ENCODE measurements at places on chromosomes 6 and 20. TPM values are rescaled to one million over a fixed set of nuclear protein-coding genes. Genes with fewer than 3 reads are reported as not detected.

DNA sequence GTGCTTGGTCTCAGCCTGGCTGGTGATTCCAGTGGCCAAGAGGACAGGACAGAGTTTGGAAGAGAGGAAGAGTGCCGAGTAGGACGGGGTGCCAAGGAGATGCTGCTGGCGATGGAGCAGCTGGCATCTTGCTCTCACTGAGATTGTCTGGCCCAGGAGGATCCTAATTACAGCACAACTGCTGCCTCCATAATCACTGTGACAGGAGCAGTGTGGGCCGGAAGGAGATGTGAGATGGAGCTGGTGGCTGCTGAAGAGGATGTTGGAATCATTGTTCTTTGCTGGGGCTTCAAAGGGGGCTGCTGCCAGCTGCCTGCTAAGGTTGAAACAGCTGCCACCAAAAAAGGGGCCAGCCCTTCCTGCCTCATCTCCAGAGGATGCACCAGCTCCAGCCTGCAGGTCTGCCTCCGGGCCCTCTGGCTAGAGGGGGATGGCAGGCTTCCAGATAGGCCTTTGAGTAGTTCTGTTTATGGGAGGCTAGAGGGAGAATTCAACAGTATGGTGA is 214.4 kb downstream of the RNF144B start:
- H3K36me3 ChIP-seq = no peaks in the 10 kb centered on the region
- no peaks in the 10 kb centered on the region for H3K4me1 ChIP-seq
- no peak overlapping the region for H3K27ac ChIP-seq
- H3K27me3 ChIP-seq = 0 out of 2 replicates have a peak, but pooled peaks cover 2% of the 10 kb centered on the region
- DNase-seq = no peak

DNA sequence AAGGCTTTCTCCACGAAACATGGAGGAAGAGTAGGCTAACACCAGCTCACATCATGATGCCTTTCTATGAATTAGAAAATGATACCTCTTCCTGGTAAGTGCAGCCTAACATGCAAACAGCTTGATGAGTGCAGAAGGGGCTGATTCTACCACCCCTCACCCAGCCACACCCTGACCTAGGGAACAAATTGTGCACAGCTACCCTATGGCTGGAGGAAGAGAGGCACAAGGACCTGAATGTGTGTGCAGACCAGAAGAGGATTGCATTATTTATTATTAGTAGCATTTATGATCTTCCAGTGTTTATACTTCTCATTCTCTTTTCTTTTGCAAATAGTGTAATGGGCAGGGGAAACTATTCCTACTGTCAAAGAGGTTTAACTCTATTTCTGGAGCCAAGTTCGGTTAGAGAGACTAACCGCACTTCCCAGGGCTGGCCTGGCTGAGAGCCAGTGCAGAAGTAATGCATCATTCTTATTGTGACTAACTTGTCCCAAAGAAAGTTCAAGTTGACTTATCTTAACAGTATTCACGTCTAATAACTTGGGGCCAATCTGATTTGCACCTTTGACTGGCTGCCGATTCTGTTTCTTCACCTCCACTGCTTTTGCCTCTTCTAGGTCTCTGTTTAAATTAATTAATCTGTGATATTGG is 237.5 kb downstream of the CD83 start:
- DNase-seq = no peak
- no peak overlapping the region for H3K4me3 ChIP-seq
- no peaks in the 10 kb centered on the region for H3K4me1 ChIP-seq
- no peak overlapping the region for H3K27ac ChIP-seq
- no peaks in the 10 kb centered on the region for H3K36me3 ChIP-seq

GRCh38 chr6:83153883-83154521 is 39.1 kb downstream of the PGM3 start:
- no peak overlapping the region for H3K4me3 ChIP-seq
- DNase-seq = no peak
- no peak overlapping the region for H3K27ac ChIP-seq
- no peaks in the 10 kb centered on the region for H3K4me1 ChIP-seq

- H3K36me3 ChIP-seq = no peaks in the 10 kb centered on the region
- no peak for DNase-seq
- no peak overlapping the region for H3K27ac ChIP-seq
- H3K4me1 ChIP-seq = no peaks in the 10 kb centered on the region
- peaks cover 12% of the 10 kb centered on the region for H3K27me3 ChIP-seq
Measured at GRCh38 chr6:250676-251075, 41.6 kb upstream of the DUSP22 start.

DNA sequence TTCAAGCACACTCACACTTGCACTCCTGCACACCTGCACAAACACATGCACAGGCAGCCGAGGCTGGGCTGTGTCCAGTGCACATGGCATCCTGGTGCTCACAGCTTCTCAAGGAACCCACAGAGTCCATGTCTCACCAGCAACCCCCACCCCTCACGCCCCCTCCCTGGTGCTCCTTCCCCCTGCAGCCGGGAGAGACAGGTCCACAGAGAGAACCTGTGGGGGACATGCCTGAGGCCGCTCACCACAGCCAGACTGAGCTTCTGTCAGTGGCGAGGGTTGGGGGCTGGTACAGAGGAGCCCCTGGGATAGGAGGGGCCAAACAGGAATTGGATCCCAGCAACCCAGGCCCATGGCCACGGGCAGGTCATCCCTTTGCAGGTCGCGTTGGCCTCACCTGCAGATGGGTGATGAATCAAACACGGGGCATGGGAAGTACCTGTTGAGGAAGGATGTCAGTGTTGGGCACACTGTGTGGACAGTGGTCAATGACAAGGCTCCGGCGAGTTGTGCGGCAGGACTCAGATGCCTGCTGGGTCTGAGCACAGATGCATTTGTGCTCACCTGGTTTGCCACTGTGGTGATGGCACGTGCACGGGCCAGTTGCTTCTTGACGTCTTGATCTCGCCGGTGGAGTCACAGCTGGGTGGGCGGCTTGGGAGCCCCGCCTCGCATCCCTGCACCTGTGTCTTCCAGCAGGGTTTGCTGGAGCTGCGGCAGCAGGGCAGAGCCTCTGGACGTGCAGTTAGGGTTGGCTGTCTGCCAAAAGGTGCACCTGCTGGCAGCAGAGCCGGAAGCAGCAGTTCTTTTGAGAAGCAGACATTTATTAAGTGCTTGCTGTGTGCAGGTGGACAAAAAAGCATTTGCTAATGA is 113.0 kb downstream of the ERMARD start:
- no peaks in the 10 kb centered on the region for H3K4me1 ChIP-seq
- DNase-seq = no peak
- no peaks in the 10 kb centered on the region for H3K27me3 ChIP-seq
- H3K36me3 ChIP-seq = no peaks in the 10 kb centered on the region
- H3K4me3 ChIP-seq = no peak overlapping the region

GRCh38 chr20:11271319-11271718 is 597.5 kb upstream of the JAG1 start:
- H3K4me3 ChIP-seq = no peak overlapping the region
- H3K27ac ChIP-seq = no peak overlapping the region
- peaks cover 26% of the 10 kb centered on the region for H3K4me1 ChIP-seq

Gene TINAG
- not detected for total RNA-seq

Gene PLCB1
- total RNA-seq = 0.59 TPM

Gene SLC22A2
- total RNA-seq = not detected

Gene OPN5
- not detected for total RNA-seq

Data from Panc1 (cell line).